NCI-H345 (cell line): ENCODE measurements at places on chromosomes 1 and 21.
A peak's percentile ranks its signal among the peaks of the same experiment; 100 is the strongest.

DNA sequence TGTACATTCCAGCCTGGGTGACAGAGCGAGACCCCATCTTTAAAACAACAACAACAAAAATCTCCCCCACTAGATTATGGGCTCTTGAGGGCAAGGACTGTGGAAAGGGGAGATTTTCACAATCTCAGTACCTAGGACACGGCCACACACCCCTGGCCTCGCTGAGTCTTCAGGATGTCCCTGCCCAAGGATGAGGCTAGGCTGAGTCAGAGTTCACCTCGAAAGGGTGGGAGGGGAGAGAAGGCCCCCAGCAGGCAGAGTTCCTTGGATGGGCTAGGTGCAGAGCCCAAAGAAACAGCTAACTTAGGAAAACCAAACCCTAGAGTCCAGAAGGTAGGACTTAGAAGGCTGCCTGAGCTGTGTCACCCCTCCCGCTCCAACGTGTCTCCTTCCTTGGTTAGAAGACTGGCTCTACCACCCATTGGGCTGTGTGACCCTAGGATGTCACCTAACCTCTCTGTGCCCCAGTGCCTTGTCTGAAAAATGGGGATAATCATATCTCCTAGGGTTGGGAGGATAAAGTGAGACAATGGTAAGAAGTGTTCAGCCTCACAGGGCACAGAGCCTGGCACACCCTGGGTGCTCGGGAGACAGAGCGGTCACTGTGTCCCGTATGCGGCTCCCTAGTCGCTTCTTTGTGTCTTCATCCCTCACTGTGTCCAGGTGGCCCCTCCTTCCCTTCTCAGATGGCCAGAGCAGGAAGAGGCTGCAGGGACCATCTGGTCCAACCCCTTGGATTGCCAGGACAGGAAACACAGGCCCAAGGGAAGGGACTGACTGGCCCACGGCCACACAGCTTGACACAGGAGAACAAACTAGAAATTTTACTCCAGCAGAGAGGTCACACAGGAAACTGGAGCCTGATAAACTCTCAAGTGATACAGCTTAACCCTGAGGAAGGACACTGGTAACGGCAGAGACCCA, 11.2 kb downstream of the TRIM62 start:
- DNase-seq, result no peak

GRCh38 chr1:211680752-211681327, 5.4 kb upstream of the NEK2 start:
- peak; percentile 91 for DNase-seq

GRCh38 chr21:34887105-34887442, 162.0 kb downstream of the RUNX1 start:
- no peak for DNase-seq

DNA sequence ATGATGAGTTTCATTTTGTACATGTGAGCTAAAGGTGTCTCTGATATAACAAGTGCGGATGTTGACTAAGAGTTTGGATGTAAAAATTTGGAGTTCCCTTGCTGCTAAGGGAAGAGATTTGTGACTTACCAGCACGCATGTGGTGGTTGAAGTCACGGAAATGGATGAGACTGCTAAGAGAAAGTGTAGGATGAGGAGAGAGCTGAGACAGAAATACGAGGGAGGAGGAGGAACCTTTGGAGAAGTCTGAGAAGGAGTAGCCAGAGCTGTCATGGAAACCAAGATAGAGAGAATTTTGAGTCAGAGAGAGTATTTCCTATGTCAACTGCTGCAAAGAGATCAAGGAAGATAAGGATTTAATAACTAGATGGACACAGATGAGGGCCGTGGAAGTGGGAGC, 106.5 kb upstream of the COL24A1 start:
- no peak for DNase-seq

GRCh38 chr1:214464445-214465287, 86.7 kb downstream of the PTPN14 start:
- DNase-seq, result no peak

GRCh38 chr1:227270554-227270953, 47.7 kb downstream of the CDC42BPA start:
- DNase-seq, result no peak

DNA sequence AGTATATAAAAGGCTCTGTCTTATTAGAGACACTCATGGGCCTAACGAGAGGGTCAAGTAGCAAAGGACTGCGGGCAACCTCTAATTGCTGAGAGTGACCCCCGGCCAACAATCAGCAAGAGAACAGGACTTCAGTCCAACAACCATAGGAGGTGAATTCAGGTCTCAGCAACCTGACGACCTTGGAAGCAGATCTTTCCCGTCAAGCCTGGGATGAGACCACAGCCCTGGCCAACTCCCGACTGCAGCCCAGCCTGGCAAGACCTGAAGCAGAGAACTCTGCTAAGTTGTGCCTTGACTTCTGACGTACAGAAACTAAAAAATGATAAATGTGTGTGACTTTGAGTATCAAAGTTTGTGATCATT, 5.7 kb downstream of the ECHDC2 start:
- no peak for DNase-seq

- no peak for DNase-seq
Observed at GRCh38 chr1:154652893-154653292, 44.9 kb upstream of the ADAR start.

- peak; percentile 69 for DNase-seq
Observed at GRCh38 chr1:168297019-168297730, 16.5 kb downstream of the TBX19 start.

GRCh38 chr1:50095716-50096115, 13.0 kb upstream of the ELAVL4 start:
- DNase-seq, result no peak
